ENCODE measurements at places on chromosomes 7 and 10.
A peak's percentile ranks its signal among the peaks of the same experiment; 100 is the strongest.

- DNase-seq, result no peak
Measured at GRCh38 chr10:60718886-60719285, 59.4 kb upstream of the CDK1 start.

DNA sequence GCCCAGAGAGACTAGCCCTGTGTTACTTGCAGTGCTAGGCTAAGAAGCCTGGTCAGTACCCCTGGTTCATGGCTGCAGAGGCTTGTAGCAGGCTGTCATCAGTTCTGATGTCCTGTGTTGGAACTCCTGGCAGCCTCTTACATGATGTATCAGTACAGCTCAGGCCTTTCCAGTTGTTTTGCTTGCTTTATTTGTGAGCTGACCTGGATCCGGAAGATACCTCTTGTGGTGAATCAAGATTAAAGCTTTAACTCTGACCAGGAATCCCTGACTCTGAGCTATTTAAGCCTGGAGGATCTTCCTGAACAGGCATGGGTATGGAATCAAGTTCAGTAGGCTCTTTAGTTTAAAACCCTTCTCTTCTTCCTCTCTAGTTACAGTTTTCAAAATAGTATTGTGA is 4.4 kb downstream of the STARD3NL start:
- no peak for DNase-seq

GRCh38 chr10:107340326-107340725 is 175.8 kb upstream of the SORCS1 start:
- no peak for DNase-seq

DNA sequence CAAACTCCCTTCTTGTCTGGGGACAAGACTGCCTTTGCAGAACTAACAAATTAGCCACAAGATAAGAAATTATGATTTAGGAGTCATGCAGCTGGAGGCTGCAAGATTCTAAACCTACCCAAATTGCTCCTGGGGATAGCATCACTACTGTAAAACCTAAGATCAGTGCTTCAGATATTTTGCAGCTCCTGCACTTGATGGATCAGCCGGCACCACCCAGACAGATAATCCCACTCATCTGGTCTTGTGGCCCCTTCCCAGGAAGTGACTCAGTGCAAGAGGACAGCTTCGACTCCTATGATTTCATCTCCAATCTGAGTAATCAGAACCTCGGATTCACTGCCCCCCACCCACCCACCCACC is 181.9 kb downstream of the AKR1D1 start:
- no peak for DNase-seq

- DNase-seq, result peak; percentile 20
Measured at GRCh38 chr7:146115851-146116520, 615 bp upstream of the CNTNAP2 start.

DNA sequence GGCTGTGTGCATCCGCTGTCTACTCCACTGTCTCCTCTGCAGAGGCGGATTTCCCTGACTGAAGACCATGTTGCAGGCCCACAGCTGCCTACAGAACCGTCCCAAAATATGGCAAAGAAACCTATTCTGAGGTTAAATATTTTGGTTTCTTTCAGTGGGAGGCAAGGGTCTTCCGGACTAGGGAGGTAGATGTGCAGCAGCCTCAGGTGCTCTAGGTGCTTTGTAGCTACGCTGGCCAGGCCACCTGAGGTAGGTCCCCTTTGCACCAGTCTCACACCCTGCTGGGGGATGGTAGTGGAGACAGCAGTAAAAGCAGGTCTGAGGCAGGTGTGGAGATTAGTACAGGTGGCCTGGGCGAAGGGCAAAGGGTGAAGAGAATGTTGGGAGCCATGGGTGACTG is 8.2 kb upstream of the PILRB start:
- no peak for DNase-seq

DNA sequence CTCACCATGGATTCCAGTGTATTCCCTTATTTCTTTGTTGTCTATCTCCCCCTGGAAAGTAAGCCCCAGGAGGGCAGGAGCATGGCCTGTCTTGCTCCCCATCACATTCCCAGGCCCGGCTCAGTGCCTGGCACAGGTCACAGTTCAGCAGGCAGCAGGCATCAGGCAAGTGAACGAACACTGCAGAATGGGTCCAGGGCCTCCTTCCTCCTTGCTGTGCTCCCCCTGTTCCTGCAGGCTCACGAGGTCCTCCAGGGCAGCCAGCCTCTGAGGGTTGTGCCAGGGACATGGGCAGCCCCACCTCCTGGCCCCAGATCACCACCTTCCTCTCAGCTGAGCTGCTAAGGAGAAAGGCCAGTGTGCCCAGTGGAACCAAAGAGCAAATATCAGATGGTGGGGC is 41.8 kb downstream of the PDLIM1 start:
- DNase-seq, result no peak

DNA sequence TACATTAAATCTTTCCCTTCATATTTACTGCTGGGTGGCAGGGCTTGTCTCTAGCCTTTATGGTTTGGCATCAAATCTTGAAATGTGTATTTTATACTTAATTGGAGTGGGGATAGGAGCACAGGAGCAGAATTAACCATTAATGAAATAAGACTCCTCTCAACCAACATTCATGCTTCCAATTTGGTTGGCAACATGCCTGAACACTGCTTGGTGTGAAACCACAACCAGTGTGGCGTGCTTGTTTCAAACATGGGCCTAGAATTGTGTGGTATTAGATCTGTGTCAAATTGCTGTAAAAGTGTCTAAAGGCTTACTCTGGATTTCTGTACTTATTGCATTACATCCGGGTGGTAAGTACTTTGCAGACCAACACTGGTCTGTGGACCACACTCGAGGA is 25.1 kb upstream of the VPS41 start:
- no peak for DNase-seq

DNA sequence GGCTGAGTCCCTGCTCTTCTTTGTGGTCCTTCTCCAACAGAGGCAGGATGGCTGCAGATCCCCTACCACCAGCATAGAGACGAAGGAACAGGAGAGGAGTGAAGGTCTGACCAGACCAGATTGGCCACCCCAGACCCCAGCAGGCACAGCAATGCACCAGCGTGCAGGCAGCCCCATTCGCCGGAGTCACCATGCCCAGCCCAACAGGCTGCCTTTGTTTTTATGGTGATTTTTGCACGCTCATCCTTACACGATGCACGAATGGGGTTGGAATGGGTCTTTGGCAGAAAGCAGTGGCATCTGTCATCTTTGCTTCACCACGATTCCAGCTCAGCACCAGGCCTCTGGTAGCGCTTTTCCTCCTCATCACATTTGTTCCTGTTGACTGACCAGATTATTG is 427.6 kb downstream of the INHBA start:
- DNase-seq, result no peak

Measured in globus pallidus (tissue), 1 donor.